ENCODE measurements at places on chromosomes 3 and 15.

DNA sequence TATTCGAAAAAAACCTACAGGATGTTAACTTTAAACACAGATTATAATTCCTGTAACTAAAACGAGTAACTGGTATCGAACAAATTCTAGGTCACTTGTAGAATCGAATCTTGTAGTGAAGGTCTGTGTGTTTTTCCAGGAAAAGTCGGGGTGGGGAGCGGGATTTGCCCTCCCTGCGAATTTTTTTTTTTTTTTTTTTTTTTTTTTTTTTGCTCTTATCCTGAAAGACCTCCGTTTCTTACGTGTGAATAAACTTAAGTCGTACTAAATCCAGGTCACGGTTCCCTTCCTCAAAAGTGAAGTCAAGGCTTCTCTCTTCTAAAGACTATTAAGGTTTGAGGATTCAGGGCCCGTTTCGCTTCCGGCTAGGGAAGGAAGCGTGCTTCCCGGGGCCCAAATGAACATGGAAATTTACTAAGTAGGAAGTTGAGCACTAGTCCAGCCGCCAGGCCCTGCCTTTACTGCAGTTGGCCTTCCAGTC is 770 bp downstream of the TBC1D5 start:
- DNase-seq = no peak

DNA sequence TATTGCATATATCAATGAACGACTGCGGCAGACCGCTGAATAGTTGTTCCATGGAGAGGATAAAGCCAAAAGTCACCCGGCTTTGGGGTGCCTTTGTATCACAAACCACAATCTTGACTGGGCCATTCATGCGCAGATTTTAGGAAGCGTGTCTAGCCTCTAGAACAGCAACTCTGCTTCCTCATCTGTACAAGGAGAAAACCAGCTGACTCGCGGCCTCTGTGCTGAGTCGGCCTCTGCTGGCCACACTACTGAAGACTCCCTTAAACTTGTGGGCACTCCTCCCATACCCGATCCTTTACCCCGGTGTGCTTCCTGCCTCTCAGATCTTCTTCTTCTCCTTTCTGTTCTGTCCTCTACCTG is 872 bp downstream of the DLEC1 start:
- DNase-seq = peak; percentile 66

- no peak for DNase-seq
Measured at GRCh38 chr15:87954793-87955192, 301.7 kb downstream of the NTRK3 start.

DNA sequence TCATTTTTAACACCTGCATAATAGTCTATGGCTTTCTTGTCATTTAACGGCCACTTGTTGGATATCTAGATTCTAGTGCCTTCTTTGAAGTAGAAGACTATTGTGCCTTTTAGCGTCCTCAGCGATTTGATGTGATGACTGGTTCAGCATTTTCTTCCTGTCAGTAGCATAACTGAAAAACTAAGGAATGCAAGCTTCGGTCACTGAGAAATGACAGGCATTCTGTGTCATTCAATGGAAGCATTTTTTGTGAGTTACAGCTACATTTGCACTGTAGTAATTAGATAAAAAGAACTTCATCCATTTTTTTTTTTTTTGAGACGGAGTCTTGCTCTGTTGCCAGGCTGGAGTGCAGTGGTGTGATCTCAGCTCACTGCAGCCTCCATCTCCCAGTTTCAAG is 10.3 kb downstream of the NEK11 start:
- DNase-seq = no peak

- no peak for DNase-seq
Measured at GRCh38 chr3:147313513-147313912, 92.8 kb downstream of the ZIC4 start.

DNA sequence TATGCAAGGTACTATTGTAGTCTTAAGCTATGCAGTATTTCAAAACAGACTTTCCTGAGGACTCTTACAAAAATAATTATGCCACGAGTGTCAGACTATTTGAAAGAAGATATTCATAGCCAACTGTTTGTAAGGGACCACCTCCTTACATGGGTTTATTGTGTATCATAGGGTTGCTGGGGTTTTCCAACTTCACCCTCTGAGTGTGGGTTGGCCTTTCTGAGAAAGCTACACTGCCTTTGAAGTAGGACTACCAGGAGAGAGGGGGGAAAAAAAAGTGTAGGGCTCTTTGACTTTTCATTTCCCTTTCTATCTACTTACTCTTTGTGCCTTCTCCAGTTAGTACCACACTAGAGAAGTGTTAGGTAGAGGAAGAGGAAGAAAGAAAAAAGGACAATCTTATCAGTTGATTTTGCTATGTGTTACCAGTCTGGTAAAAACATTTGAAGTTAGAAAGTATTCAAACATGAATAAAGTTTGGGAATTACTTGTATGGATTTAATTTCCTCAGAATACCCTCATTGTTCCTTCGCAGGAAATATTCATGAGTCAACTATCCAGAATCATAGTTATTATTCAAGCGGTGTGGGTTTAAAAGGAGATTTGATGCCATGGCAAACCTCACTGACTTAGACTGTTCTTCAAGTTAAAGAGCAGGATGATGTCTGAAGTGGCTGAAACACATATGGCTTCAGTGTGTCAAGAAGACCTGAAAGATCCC is 329.3 kb upstream of the THBS1 start:
- no peak for DNase-seq

GRCh38 chr3:49721896-49722781 is 1.6 kb downstream of the GMPPB start:
- peak; percentile 56 for DNase-seq

DNA sequence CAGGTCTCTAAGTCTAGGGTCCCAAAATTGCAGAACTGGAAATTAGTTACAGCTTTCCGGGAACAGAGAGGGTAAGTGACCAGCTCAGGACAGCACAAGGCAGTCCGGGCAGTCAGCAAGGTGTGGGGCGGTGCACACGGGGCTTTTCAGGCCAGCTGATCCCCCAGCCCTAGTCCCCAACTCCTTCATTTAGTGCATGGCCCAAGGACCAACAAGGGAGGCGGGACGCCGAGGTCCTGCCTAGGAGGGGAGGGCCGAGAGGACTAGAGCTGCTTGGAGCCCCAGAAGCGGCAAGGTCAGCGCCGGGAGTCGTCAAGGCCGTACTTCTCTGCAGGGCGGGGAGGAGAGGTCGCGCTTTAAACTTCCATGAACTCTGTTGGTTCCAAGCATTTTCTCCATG is 2.0 kb upstream of the PDE8A start:
- DNase-seq = peak; percentile 29

DNA sequence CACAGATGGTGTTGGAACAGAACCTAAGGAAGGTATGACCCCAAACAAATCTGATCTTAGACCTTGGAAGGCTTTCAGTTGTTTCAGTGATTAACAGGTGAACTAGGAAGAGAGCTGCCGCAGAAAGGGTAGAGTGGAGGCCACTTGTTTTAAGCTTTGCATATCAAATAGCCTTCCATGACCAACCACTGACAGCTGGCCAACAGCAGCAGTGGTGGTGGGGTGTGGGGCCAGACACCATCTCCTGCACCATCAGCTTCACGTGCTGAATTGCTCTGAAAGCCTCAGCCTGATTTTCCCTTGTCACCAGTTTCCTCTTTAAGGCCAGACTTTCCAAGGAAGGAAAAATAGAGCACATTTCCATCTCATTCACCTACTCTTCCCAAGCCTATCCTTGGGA is 16.6 kb upstream of the OSBPL11 start:
- DNase-seq = no peak

- DNase-seq = no peak
Measured at GRCh38 chr3:5309171-5309570, 121.7 kb downstream of the EDEM1 start.

DNA sequence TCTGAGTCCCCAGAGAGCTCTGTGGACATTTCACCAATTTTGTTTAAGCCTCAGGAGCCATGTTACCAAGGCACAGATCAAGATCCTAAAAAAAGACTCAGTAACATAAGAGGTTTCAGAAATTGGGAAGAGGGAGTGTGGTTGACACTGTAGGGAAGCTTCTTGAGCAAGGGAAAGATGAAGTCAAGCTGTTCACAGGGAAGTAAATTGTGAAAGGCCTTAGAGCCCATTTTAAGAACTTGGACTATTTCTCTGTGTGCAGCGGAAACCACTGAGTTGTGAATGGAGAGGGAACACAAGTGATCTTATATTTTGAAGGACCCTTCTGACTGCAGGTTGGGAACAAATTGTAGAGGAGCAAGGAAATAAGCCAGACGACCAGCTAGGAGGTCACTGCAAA is 18.7 kb downstream of the BCL2A1 start:
- no peak for DNase-seq

DNA sequence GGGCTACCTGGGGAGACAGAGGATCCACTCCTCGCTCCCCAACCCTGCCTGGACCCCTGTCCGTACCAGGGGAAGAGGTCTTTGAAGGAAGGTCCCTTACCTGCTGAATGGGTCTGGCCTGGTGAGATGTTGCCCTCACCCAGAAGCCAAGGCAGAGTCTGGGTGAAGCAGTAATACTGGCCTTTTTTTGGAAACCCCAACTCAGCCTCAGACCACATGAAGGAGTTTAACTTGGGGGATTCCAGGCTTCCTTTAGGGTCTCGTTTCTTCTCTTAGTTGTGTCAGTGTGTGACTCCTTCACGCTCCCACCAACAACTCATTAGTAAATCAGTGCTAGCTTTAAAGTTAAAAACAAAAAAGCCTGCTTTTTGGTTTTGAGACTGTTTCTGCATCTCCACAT is 45.6 kb downstream of the RTP1 start:
- DNase-seq = no peak

DNA sequence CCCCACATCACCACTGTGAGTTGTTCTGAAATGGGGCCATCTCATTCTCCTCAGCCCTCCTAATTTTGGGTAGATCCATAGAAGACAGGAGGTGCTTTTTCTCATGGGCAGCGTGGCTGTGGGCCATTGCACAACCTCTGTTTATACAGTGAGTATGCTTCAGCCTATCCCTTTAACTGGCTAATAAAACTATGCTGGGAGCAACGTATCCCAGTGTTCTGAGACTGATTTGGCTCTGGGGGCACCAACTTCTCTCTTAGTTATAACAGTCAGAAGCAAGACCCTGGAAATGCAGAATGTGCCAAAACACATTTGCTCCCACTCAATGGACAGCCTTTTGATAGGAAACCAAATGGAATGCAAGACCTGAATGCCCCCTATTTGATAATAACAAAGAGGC is 97.1 kb upstream of the ICE2 start:
- no peak for DNase-seq

GRCh38 chr15:65535192-65535591 is 4.9 kb downstream of the HACD3 start:
- no peak for DNase-seq

- no peak for DNase-seq
Measured at GRCh38 chr3:57820479-57820878, 64.4 kb downstream of the SLMAP start.

GRCh38 chr15:51307325-51307724 is 31.1 kb downstream of the CYP19A1 start:
- DNase-seq = no peak

DNA sequence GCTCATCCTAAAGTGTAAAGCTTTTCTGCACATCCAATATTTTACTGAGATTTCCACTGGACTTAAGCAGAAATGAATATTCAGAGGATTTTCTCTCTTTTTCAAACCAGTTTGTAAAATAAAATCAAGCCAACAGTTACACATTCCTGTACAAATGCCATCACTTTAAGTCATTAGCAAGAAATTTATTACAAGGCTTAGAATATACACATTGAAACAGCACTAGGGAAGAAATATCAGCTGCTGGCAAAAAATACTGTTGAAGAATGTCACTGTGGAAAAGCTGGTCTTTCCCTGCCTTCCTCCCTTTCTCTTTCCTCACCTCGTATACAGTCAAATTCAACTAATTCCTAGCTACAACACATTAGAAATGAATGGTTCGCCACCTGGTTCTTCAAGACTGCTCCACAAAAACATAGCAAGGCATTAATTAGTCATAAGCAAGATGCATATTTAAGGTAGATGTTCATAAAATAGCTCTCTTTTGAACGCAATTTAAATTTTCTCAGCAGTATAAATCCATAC is 21.3 kb downstream of the PLOD2 start:
- no peak for DNase-seq

DNA sequence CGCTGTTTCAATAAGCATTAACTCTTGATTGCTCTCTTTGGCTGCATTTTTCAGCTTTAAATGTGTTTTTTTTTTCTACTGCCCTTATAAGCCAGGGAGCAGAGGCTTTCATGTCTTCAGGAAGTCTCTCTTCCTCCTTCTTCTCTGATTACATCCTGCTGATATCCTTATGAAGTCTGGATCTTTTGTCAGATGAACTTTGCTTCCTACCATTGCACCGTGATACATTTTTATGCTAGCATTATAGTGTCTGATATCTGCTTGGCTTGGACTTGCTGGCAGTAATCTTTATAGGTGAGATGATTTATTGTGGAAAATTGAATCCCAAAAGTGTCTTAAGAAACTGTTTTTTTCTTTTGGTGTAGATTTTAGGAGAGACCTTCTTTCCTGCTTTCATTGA is 160.4 kb upstream of the CFAP20DC start:
- DNase-seq = no peak

GRCh38 chr3:100993309-100993708 is at the start of gene ABI3BP:
Gene ABI3BP, minus strand, starts transcription at chr3:100993421. Its CDS starts 37 bp downstream, at chr3:100993384.
- DNase-seq = peak; percentile 85

DNA sequence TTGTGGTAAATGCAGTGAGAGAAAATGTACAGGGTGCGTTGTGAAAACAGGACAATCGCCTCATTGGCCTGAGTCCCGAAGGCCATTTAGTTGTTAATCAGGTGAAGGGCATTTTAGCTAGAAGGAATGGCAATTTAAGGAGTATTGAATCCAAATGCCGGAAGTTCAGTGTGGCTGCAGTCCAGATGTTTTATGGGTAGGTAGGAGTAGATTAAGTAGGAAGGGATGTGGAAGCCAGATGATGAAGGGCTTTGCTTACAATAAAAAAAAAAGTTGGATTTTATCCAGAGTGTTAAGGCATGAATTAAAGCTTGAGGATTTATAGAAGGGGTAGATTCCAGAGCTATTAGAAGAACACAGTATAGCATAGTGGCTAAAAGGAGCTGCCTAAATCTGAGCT is 572.7 kb downstream of the NLGN1 start:
- no peak for DNase-seq

DNA sequence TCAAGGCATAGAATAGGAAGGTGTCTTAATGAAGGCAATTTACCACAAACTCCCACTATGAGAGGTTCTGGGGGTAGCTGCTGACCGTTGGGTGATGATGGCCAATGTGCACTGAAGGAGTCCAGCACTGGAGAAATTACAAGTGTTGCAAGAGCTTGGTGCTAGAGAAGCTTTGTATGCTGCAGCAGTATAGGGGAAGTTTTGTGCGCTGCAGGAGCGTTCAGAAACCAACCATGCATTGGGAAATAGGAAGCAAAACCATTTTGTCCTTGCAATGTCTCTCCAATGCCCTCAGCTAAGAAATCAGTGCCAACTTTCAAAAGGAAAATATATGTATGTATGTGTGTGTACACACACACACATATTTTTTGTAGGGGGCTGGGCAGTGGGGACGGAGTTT is 441.6 kb upstream of the NAALADL2 start:
- DNase-seq = no peak

GRCh38 chr15:70493787-70494516 is 269.4 kb downstream of the UACA start:
- DNase-seq = no peak

DNA sequence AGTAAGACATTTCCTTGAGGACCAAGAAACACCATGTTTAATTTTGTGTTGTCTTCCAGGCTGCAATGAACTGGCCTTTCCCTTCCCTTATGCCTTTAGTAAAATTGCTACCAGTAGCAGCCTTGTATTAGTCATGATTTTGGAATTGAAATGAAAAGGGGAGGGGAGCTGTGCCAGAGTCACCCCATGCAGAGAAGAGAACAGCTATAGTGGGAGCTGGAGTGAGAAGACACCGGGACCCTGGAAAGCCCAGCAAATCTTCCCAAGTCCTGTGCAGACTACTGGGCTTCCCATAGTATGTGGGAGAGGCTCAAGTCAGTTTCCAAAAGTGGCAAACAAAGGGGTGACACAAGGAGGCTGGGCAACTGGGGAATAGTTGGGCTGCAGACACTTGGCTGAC is 178.5 kb downstream of the NR1D2 start:
- DNase-seq = no peak

Measured in right cardiac atrium (tissue), 5 donors.